ENCODE measurements at places on chromosomes 6 and 20.

GRCh38 chr20:45275338-45275737 lies 21.0 kb upstream of the SLPI start:
- no peak for DNase-seq

GRCh38 chr20:12594410-12595088 lies 414.2 kb upstream of the SPTLC3 start:
- DNase-seq, result no peak

GRCh38 chr6:124396361-124396760 lies 565.9 kb upstream of the RNF217 start:
- DNase-seq, result no peak

DNA sequence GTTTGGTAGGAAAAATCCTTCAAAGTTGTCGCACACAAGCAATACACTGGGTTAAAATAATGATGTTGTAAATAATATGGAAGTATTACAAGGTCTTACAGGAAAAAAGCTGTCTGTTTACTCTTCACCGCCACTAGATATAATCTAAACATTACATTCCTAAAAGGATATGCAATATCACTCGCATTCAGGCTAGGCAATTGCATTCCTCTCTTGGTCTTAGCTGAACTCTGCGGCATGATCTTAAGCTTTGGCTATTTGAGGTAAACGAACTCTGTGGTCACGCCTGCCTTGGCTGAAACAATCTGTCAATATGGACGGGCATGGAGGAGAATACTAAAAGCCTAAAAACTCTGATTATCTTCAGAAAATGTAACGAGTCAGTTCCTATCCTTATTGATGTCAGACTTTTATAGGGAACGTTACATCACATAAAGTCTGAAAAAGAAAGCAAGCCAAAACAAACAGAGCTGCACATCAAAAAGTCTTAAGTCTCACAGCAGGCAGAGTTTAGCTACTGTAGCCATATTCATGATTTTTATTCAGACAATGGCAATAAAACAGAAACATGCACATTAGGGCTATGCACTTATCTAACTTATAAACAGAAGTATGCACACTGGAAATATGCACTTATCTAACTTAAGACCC lies 30.8 kb upstream of the FILIP1 start:
- no peak for DNase-seq

DNA sequence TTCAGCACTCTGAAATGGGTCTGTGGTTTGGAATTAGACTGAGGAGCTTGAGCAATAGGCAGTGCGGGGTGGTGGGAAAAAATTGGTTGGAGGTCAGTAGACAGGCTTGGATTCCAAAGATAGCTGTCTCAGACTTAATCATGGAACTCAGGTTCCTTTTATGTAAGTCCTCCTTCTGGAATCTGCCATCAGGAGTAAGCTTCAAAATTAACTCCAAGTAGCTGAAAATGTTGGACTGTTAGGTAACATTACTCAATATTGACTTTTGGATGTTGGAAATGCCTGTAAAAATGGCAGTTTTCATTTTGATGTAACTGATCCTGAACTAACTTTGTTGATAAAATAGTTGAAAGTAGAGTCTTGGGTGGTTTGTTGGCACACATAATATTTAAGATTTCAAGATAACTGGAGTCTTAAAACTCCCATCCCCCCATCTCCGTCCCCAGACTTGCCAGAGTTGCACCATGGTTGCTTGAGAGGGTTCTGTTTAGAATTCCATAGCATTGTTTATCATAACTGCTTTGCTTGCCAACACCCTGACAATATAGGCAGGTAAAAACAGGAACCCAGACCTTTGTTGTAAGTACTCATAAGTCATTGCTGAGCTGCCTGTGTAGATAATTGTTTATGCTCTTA lies 83.0 kb downstream of the PHF20 start:
- DNase-seq, result no peak

- DNase-seq, result no peak
These were observed 11.5 kb downstream of the MAPK14 start for GRCh38 chr6:36039112-36039511.

- DNase-seq, result no peak
These were observed 219 bp downstream of the ISM1 start for GRCh38 chr20:13221313-13221672.

- no peak for DNase-seq
These were observed 45.4 kb downstream of the SSR1 start for GRCh38 chr6:7267466-7268091.

DNA sequence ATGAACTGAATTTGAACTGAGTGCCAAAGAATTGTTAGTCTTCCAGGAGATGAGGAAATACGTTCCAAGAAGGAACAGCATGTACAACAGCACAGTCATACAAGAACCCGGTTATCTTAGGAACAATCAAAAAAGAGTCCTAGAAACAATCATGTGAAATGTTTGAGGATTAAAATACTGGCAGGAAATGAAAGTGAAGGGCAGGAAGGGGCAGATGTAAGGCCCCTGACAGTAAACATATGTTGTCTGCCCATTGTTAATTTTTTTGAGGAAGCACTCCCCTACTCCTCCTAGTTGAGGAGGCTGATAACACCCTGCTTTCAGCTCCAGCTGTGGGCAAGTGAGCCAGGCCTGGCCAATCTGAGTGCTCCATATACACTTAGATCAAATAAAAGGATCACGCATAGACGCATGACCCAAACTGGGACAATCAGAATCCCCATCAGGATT lies 220.9 kb downstream of the HACE1 start:
- DNase-seq, result peak; percentile 17

- no peak for DNase-seq
These were observed 14.5 kb downstream of the CSNK2A1 start for GRCh38 chr20:528923-529604.

DNA sequence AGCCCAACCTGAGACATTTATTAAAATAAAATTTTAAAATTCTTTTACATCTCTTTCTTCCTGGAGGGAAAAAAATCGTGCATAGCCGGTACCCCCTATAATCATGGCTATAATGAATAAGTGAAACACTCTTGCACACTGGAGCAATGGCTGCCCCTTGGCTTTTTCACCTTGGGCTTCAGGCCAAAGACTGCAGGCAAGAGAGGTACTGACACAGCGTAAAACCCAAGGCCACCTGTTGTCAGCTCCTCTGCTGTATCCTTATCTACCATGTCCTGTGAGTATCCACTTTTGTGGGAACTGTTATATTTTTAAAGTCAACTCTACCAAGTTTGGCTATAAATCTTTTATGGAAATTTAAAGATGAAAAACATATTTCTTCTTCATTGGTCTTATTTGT lies 23.0 kb upstream of the LY86 start:
- DNase-seq, result no peak

- DNase-seq, result no peak
These were observed 38.8 kb downstream of the ISM1 start for GRCh38 chr20:13259921-13260320.

DNA sequence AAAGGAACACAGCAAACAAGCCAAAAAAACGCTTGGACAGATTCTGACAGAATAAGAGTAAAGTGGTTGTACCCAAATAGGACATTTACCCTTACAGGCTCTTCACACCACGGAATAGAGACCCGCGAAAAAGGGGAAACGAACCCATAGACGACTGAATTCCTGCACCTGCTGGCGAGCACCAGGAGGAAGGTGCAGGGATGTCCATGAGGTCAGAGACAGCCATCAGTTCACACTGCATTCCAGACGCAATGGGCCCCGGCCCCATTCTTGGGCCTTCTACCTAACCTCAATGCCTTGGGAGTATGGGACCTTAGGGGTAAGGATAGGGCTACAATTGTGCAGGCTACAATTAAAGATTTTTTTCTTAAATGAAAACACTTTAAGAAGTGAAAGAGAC lies 5.2 kb upstream of the DIDO1 start:
- DNase-seq, result no peak

DNA sequence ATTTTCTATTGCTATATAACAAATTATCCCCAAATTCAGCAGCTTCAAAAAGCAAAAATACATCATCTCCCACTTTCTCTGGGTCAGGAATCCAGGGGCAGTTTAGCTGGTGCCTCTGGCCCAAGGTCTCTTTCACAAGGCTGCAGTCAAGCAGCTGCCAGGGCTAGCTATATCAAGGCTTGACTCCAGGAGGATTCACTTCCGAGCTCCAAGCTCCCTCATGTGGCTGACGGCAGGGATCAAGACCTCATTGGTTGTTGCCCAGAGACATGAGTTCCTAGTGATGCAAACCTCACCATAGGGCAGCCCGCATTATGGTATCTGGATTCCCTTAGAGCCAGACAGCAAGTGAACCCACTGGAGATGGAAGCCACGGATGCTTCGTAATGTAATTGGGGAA lies 1.3 kb upstream of the VNN1 start:
- no peak for DNase-seq

DNA sequence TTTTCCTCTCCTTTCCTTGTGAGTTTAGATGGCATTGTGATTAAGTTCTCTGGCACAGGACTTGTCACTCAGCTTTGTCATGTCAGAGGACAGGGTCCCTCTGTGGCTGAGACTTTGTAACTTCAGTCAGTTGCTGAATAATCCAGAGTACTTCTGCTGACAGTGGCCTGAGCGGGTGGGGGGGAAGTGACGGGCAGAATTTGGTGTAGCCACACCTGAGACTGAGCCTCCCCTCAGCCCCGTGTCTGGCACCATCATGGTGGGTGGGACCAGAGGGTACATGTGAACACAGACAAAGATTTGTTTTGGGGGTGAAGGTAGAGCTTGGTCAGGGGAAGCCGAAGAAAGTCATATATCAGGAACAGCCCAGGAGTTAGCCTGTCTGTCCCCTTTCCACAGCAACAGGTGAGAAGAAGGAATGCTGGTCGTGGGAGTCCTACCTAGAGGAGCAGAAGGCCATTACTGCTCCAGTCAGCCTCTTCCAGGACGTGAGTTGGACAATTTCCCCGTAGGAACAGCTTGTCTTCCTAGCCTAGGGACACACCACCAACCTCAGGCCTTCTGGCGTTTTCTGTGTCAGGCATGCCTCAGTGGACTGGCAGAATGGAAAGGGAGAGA lies 20.9 kb downstream of the L3MBTL1 start:
- DNase-seq, result no peak

DNA sequence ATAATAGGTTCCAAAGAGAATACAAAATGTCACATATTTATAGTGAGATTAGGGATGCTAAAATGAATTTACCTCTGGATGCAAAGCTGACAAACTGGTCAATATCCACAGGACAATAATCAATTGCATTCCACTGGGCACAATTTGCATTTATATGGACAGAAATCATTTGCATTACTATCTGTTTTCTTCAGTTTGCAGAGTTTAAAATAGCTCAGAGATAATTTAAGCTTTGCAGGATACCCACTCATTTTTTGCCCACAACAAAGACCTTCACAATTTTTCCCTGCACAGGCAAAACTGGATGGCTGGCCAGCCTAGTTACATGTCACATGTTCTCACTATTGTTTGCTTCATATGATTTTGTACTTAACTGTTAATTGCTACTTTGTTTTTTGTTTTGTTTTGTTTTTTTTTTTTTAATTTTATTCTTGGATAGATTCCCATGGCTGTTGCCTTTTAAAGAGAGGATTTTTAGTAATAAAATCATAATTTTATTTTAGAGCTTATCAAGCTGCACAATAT lies 483.5 kb downstream of the UTRN start:
- no peak for DNase-seq

DNA sequence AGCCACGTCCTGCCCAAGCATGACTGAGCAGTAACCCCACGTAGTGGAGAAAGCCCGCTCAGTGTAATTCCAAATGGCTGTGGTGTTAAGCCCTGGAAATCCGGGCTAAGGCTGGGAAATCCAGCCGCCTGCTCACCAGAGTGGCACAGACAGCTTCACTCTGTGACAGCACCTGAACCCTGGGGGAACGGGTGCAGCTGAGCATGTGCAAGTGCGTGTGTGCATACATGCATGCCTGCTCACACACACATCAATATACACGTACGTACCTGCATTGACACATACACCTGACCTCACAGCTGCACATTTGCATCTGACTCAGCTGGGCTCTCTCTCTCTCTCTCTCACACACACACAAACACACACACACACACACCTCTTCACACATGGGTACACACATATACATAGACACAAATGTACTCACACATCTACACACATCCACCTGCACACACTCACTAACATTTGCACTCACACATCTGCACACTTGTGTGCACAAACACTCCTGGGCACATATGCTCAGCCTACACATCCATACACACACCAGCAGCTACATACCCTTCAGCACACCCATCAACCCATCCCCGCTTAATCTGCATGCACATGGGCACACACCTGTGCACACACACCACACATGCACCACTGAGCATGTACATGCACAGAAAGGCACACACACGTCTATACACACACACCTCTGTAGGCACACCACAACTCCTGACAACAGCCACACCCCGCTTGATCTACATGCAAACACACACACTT lies 114.1 kb downstream of the GRM4 start:
- DNase-seq, result no peak

DNA sequence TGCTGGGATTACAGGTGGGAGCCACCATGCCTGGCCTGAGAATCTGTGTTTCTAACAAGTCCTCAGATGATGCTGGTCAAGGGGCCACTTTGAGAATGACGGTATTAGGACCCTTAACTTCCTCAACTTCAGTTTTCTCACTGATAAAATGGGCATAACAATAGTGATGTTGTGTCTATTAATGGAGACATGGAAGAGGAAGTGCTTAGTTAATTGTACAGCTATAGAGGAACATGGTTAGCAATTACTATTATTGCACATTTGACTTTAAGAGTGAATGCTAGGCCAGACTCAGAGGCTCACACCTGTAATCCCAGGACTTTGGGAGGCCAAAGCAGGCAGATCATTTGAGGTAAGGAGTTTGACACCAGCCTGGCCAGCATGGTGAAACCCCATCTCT lies 12.7 kb downstream of the DPPA5 start:
- DNase-seq, result no peak

DNA sequence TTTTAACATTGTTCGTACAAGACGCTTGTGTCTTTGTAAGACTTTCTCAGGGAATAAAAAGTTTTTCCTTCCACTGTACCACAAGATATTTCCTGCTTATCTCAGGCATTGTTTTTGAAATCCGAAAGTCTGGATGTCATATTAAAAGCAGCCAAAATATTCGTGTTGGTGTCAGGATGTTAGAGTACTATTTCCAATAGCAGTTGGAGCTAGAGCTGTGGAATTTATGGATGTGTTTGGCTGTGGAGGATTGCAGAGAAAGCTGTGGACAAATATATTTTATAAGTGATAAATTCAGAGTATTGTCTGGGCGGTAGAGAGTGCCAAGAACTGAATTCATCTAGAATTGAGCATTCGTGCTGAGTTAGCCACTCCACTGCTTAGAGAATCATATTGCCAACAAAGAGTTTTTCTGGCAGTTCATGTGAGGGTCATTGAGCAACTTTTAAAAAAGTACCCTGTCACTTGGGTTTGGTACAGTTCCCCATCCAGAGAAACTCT lies 57.7 kb downstream of the ZDHHC14 start:
- DNase-seq, result no peak

All from HL-60 (cell line).